ENCODE measurements at places on chromosomes 16 and 17.

GRCh38 chr17:8785547-8786413 lies 13.4 kb downstream of the MFSD6L start:
- DNase-seq = no peak

- DNase-seq = no peak
These were observed 39.4 kb upstream of the CDH3 start for GRCh38 chr16:68605746-68606145.

DNA sequence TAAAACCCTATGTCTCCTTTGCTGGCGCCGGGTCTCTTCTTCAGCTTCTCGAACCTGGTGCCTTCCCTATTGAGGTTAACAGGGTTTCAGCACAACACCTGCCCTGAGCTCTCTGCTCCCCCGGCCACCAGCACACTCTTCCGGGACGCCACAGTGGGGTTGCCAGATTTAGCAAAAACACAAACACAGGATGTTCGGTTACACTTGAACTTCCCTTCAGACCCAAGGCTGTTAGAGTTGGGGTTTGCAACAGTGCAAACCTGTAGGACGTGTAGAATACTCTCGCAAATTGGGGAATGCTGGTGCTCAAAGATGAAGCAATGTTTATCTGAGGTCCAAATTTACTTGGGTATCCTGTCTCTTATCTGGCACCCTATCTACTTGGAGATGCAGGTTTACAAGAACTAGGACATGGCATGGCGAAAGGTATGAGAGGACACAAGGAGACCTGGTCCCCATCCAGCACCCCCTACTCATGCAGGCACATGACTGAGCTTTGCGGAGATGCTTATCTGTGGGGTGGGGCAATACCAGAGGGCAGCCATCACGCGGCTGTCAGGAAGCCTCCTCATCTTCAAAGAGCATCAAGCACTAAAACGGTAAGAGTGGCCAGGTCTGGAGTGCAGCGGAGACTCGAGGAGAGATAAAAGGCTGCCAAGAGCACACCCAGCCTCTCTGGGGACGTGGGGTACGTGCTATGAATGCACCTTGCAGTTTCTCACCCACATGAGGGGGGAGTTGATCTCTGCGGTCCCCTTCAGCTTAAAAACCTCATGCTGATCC lies 52.8 kb downstream of the SDK2 start:
- DNase-seq = no peak

- no peak for DNase-seq
These were observed 34.7 kb upstream of the VPS4A start for GRCh38 chr16:69276148-69277115.

DNA sequence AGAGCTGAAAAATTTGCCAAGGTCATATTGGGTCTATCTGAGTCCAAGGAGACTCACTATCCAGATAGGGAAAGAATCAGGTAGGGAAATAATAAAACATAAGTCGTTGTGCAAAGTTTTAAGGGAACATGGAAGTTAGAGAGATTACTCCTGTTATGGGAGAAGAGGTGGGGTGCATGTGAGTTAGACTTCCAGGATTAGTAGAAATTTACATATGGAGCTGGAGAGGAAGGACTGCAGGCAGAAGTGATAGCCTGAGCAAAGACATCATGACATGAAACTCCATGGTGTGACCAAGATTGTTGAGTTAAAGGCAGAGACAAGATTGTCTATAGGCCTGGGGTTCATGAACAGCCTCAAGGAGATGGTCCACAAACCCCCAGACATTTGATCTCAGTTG lies 5.8 kb upstream of the KSR1 start:
- no peak for DNase-seq

DNA sequence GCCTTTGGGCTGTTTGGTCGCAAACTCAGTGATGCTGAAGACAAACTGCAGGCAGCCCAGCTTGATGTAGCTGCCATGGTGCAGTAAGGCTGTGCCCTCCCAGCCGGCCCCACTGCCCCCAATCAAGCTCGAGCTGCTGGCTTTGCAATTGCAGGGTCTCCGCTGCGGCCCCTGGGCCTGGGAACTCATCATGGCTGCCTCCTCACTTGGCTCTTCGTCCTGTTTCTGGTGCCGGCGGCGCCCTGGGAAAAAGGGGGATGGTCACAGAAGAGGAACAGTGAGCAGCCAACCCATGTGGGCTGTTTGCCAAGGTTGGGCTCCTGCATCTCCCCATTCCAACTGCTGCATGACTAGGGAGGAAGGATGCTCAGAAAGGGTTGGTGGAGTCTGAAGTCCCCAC lies 3.4 kb upstream of the DHRS13 start:
- DNase-seq = no peak

DNA sequence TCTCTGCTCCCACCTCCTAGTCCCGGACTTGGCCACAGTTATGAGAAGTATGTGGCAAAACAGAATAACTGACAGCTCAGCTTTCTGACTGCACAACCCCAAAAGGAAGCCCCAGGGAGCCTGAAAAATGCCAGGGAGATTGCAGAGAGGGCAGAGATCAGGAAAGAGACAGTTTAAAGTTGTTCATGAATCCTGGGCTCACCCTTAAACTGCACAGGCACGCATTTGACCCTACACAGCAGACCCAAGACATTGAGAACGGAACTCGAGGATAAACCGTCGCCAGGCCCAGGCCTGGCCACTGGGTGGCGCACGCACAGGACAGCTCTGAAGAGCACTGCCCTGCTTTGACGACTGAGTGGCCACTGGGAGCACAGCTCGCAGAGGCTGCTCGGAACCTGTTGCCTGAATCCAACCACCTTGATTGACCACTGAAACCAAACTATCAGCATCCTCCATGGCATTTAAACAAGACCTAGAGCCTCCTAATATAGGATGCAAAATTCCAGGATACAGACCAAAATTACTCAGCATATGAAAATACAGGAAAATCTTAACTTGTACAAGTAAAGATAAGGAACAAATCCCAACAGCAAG lies 114.0 kb downstream of the C16orf95 start:
- DNase-seq = no peak

DNA sequence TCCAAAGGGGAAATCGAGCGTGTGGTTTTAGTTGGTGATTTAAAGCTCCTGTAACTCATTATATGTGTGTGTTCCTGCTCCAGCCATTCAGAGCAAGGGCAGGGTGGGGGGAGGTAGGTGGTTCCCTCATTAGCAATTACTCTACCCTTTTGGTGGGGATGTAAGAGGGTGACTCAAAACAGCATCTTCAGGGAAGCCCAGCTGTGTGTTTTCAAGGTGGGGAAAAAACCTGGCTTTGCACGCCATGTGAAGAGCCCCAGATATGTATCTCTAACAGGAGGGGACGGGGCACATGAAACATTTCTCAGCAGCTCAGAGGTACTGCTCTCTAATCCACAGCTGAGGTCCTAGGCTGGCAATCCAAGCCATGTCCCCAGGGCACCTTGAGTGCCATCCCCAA lies 241.3 kb upstream of the ZFHX3 start:
- no peak for DNase-seq

DNA sequence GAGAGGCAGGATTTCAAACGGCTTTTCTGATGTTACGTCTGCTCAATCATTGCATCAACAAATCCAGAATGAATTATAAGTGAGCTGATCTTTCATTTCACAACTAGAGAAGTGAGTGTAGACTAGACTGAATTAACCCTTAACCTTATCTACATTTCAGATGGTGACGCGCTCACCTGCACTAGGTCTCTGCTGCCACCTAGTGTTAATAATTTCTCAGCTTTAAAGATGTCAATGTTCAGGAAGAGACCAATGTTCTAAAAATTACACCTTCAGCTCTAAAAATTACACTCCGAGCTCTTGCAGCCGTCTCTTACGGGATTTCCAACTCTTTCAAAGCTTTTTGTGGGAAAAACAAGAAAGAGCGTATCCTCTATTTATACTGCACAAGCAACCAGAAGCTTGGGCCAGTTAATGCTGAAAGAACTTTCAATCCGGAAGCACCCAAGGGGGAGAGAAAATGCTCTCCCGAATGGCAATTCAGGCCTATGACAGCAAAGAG lies 88.2 kb upstream of the FA2H start:
- no peak for DNase-seq

- DNase-seq = no peak
These were observed 11.3 kb upstream of the CHST6 start for GRCh38 chr16:75506574-75506973.

DNA sequence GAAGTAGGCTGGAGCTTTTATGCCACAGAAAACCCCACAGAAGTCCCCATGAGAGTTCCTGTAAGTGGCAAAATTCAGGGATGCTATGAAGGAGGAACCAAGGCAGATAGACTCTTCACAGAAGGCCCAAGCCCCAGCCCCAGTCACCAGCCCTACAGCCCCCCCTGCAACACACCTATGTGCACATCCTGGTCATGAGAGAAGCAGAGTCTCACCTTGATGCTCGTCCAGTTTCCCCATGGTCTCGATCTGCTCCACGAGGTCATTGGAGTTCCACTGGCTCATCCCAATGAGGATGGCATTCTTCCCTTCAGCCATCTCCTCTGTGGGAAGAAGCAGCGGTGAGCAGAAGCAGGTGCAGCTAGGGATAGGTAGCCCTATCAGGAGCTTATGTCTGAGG lies 31.2 kb downstream of the PITPNM3 start:
- DNase-seq = no peak

GRCh38 chr16:72474501-72475123 lies 302.7 kb upstream of the PMFBP1 start:
- no peak for DNase-seq

DNA sequence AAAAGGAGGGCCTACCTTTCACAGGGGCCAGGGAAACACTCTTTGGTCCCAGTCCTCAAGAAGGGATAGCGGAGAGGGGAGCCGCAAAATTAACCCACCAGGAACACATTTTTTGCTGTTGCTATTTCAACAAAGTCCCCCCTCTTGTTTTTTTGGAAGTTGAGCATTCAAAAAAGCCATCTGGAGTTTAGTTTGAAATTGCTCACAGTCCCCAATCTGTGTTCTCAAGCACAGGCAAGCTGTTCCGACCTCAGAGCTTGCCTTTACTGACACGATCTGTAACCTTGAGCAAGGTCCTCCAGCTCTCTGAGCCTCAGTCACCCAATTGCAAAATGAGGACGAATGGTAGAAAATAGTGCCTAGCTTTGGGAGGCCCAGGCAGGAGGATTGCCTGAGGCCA lies 131.1 kb downstream of the ZNF423 start:
- DNase-seq = no peak

DNA sequence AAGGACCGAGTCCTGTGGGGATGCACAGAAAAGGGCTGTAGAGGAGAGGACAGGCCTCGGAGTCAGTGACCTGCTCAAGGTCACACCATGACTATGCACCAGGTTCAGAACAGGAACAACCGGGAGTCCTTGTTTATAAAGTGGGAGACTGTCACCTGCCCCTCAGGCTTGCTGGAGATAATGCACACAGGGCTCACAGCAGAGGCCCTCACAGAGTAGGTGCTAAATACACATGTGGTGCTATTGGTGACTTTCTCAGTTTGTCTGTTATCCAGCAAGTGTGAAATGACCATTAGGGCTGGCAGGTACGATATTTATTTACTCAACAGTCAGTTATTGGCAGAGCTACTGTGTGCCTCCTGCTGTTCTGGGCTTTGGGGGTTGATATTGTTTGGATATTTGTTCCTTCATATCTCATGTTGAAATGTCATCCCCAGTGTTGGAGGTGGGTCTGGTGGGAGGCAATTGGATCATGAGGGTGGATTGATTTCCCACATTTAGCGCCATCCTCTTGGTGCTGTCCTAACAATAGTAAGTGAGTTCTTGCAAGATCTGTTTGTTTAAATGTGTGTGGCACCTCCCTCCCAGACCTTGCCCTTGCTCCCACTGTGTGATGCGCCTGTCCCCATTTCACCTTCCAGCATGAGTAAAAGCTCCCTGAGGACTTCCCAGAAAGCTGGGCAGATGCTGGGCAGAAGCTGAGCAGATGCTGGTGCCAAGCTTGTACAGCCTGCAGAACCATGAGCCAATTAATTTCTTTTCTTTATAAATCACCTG lies 162.1 kb upstream of the MPHOSPH6 start:
- no peak for DNase-seq

- no peak for DNase-seq
These were observed 158.8 kb upstream of the GSE1 start for GRCh38 chr16:85454171-85454872.

- no peak for DNase-seq
These were observed 16.5 kb upstream of the SOX9 start for GRCh38 chr17:72104164-72104862.

GRCh38 chr16:4750896-4751295 lies 16.1 kb downstream of the ZNF500 start:
- DNase-seq = no peak

DNA sequence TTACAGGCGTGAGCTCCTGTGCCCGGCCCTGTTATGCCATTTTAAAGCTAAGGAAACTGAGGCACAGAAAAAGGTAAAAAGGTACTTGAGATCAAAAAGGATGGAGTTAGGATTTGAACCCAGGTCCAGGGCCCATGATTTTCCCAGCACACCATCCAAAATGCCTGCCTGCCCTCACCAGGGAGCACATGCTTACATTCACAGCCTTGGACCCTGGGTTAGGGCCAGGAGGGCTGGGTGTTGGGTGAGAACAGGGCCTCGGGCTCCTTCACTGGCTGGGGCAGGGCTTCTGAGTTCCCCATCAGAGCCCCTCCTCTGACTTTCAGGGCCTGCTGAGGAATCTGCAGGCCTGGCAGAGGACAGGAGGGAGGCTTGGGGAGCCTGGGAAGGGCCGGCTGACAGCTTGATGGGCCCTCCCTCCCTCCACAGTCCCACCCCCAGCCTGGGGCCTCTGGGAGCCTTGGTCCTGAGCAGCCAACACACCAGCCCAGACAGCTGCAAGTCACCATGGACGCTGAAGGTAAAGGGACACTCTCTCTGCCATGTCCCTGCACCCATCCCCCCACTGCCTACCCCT lies at the start of gene QPRT:
TSS of gene QPRT (plus strand) at position 490 of the 577 bp plus-strand sequence. CDS start at position 508, 18 bp downstream.
- no peak for DNase-seq

DNA sequence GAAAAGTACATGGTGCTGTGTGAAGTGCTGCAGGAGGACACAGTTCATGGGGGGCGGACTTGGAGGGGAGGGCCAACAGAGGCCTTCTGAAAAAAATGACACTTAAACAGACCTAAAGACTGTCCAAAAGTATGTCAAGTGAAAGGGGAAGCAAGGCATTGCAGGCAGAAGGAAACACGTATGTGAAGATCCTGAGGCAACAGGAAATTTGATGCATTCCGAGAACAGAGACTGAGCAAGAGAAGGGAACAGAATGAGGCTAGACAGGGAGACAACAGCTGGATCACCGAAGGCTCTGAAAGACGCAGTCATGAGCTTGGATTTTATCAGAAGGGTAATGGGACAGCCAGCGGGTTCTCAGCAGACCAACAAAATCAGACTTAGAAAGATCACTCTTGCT lies 1.1 kb downstream of the IFT20 start:
- no peak for DNase-seq

GRCh38 chr16:83939266-83939855 lies 13.7 kb upstream of the OSGIN1 start:
- no peak for DNase-seq

GRCh38 chr16:2609827-2610470 lies 72.1 kb downstream of the PDPK1 start:
- no peak for DNase-seq

GRCh38 chr17:32920293-32920692 lies 7.7 kb upstream of the TMEM98 start:
- DNase-seq = no peak

Measured in esophagus squamous epithelium (tissue), 5 donors.